ENCODE measurements at places on chromosomes 7 and 10. TPM values are rescaled to one million over a fixed set of nuclear protein-coding genes. Genes with fewer than 3 reads are reported as not detected.

Gene LHFPL3
- total RNA-seq: not detected

DNA sequence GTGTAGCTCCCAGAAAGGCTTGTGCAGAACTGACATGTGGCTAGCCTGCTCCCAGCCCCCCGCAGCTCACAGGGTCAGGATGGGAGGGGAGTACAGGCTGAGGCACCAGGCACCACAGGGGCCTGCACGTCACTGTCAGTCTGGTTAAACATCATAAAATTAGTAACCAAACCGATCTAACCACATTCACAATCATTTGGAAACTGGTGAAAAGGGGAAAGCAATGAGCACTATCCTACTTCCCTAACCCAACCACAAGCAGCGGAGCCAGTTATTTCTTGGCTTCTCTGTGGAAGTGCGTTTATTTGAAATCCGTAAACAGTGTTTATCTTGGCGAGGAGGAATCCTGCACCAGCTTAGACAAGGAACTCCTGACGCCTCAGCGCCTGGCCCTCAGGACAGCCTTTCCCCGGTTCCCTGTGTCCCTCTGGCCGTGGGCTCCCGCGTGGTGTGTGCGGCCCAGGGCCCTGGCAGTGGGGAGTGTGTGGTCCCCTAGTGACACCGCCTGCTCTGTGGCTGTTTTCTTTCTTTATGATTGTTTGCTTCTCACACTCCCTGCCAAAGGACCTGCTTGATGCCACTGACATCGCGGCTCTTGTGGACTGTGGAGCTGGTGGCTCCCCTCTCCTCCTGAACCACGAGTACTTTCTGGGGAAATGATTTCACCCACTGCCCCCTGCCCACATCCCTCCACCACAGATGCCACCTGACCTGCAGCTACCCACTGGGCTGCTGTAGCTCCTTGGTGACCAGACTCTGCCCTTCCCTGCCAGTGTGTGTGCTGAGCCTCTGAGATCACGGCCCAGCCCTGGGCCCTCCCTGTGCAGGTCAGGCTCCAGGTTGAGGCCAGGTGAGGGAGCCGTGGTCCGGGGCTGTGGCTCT lies 38.0 kb downstream of the INPP5A start:
- no peaks in the 10 kb centered on the region for H3K27me3 ChIP-seq
- DNase-seq: peak; percentile 77
- no peak overlapping the region for H3K27ac ChIP-seq
- H3K4me1 ChIP-seq: peaks cover 38% of the 10 kb centered on the region
- no peak overlapping the region for H3K4me3 ChIP-seq
- no peaks in the 10 kb centered on the region for H3K36me3 ChIP-seq

- no peaks in the 10 kb centered on the region for H3K36me3 ChIP-seq
- H3K27ac ChIP-seq: no peak overlapping the region
- no peak overlapping the region for H3K4me3 ChIP-seq
- no peaks in the 10 kb centered on the region for H3K27me3 ChIP-seq
- no peak for DNase-seq
Observed at GRCh38 chr7:14714161-14714728, 188.3 kb downstream of the DGKB start.

DNA sequence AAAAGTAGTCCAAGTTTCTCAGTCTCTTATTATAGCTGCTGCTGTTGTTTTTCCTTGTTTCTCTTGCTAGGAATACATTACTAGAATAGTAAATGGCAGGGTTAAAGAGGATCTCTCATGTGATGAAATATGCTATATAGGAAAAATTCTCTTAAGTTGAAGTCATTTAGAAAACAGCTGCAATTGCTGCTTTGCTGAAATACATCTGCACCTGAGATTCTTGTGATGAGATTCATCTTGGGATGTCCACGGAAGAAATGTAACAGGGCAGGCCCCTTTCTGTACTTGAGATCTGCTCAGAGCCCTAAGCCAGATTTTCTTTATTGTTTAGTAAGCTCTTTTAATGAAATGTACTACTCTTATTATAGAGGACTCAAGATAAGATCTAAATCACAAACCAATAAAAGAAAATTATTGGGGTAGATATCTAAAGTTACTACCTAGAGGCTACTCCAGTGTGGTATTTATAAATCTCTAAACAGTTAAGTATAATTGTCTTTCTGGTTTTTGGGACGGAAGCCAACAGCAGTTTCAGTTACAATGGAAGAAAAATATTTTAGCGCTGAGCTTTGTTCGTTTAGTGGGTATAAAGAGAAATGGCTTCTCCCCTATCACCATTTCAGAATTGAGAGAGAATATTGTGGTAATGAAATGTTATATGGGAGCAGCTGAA lies 701.5 kb downstream of the KCNMA1 start:
- peaks cover 12% of the 10 kb centered on the region for H3K4me1 ChIP-seq
- H3K4me3 ChIP-seq: no peak overlapping the region
- H3K27ac ChIP-seq: peak overlapping the region; percentile 9
- H3K36me3 ChIP-seq: no peaks in the 10 kb centered on the region

Gene PAPOLB
- total RNA-seq: 0.22 TPM

Gene IQCE
- 4.7 TPM for total RNA-seq

Gene C10orf143
- total RNA-seq: 1.1 TPM

All from muscle of leg (tissue), 16 donors.